ENCODE measurements at places on chromosomes 5 and 9.

- no peak for DNase-seq
Observed at GRCh38 chr5:38613490-38613889, 57.0 kb upstream of the LIFR start.

- no peak for DNase-seq
Observed at GRCh38 chr5:169753795-169754194, 116.7 kb downstream of the DOCK2 start.

DNA sequence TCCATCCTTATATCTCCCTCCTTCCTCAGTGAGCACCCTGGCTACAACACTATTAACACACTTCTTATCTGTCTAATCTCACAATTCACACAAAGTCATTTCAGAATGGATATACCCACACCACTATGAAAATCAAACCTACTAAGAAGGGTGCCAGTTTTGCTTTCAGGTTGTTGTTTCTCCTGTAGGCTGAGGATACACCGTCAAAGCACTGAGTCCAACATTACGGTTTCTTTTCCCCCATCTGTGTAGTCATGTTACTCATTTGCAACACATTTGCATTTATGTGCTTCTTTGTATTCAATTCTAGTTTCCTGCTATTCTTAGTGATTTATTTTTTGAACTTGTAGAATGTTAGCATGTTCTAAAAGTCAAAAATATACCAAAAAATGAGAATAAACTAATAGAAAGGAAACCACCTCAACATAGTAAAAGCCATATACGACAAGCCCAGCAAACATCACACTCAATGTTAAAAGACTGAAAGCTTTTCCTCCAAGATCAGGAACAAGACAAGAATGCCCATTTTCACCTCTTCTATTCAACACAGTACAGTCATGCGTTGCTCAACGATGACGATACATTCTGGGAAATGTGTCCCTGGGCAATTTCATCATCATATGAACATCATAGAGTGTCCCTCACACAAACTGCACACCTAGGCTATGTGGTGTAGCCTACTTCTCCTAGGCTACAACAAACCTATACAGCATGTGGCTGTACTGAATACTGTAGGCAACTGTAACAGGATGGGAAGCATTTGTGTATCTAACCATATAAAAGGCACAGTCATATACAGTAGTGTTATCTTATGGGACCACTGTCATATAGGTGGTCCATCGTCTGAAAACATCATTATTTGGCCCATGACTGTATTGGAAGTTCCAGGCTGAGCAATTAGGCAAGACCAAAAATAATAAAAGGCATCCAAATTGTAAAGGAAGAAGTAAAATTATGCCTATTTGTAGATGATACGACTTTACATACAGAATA is 6.3 kb downstream of the ROR2 start:
- DNase-seq, result no peak

DNA sequence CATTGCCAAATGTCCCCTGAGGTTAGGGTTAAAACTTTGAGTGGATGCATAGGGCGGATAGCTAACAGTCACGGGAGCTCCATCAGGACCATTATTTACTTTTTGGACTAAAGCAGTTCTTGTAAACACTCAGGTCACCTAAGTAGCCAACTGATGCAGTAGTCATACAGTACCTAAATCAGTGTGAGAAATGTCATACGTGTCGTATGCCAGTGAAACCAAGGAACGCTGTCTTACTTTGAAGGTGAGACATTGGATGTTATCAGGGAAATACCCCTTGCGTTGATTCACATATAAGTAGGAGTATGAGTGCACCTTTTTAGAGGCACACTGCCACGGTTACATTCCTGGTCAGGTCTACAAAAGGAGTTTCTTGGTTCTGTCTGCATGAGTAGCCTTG is 101.9 kb downstream of the LNPEP start:
- no peak for DNase-seq

DNA sequence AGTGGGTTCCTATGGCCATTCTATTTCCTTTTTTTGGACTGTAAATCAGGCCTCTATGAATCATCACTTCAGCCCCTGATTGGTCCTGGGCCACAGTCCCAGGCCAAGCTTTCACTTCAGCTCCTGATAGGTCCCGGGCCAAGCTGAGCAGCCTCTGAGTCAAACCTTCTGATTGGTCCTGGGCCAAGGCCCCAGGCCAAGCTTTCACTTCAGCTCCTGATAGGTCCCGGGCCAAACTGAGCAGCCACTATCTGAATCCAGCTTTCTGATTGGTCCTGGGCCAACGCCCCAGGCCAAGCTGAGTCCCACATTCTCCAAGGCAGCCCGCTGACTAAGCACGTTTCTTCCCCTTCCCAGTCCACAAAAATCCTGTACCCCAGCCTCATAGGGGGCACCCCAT is 1972.9 kb upstream of the ACO1 start:
- DNase-seq, result no peak

- DNase-seq, result no peak
Observed at GRCh38 chr9:110129425-110129824, 78.5 kb downstream of the C9orf152 start.

DNA sequence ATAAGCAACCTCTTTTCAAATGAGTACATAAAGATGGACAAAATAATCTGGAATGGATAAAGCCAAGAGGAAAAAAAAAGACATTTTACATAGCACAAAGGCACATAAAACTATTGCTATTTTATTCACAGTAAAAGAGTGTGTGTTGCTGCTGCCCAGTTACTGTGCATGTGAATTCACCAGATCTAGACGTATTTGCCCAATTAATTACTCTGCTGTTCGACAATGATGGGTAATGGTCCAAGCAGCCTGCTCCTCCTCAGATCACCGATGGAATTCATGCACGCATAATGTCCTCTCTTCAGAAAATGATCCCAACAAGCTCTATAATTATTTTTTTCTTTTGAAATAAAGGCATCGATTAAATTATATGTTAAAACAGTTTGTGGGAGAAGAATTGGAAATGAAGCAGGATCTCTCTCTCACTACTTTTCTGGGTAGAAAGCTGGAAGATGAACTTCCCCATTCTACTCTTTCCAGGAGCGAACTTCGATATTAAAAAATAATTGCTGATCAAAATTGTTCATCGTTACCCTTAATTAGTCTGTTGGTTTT is 357.4 kb upstream of the CCNH start:
- no peak for DNase-seq

DNA sequence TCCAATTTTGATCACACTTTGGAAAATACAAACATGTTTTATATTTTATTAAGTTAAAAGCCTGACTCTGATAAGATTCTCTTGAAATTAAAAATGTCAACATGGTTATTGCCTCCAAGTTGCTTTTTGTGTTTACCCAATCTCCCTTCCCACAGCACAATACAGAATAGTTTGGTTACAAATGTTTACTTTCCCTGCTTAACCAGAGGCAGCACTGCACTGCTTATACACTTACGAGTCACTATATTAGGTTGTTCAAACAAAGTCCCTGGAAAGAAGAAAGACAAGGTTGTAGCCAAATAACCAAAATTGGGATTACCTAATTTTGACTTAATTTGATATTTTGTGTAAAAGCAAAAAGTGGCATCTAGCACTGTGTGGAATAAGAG is 25.9 kb downstream of the SRFBP1 start:
- no peak for DNase-seq

DNA sequence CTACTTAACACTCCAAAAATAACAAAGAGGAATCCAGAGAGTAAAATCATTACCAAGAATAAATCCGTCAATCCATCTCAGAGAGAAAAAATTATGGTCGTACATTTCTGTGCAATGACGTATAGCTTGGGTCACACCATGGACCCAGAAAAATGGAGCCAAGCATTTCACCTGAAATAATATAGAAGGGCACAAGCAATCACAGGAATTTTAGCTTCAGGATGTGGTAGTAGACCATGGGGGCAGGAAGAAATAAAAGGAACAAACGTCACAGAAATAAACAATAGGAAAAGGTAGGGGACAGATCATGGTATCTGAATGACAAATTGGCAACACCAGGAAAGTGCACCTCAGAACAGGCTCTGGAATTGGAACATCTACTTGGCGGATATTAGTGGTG is 231.0 kb downstream of the PLK2 start:
- DNase-seq, result no peak

- DNase-seq, result no peak
Observed at GRCh38 chr9:134384811-134385479, 58.7 kb downstream of the RXRA start.

- no peak for DNase-seq
Observed at GRCh38 chr5:74251141-74252035, 389.1 kb downstream of the ENC1 start.

GRCh38 chr5:57176350-57176857 is 2.5 kb downstream of the GPBP1 start:
- no peak for DNase-seq

GRCh38 chr5:166909926-166910325 is 1381.5 kb upstream of the WWC1 start:
- DNase-seq, result no peak

- no peak for DNase-seq
Observed at GRCh38 chr5:111060169-111060568, 11.3 kb upstream of the TSLP start.

GRCh38 chr5:178524093-178524882 is 65.9 kb downstream of the COL23A1 start:
- no peak for DNase-seq

GRCh38 chr5:129454461-129454860 is 5.6 kb upstream of the ADAMTS19 start:
- no peak for DNase-seq

GRCh38 chr5:161372682-161373344 is 173.7 kb downstream of the GABRB2 start:
- no peak for DNase-seq

DNA sequence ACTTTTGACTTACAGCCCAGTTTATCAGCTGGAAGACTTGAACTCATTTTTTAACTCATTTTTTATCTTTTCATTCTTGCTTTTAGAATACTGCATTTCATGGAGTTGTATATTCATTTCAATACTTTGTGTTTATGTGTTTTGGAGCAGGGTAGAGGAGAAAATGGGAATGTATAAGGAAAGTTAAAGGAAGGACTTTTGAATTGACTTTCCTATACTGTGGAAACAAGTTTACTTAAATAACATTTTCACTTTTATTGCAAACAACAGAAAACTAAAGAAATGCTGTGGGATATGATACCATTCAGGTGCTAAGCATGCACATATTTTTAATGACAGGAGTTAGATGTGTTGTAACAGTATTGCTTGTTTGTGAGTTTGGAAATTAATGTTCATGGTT is 11.7 kb downstream of the NIPBL start:
- no peak for DNase-seq

- DNase-seq, result no peak
Observed at GRCh38 chr5:112232667-112233066, 186.4 kb downstream of the EPB41L4A start.

DNA sequence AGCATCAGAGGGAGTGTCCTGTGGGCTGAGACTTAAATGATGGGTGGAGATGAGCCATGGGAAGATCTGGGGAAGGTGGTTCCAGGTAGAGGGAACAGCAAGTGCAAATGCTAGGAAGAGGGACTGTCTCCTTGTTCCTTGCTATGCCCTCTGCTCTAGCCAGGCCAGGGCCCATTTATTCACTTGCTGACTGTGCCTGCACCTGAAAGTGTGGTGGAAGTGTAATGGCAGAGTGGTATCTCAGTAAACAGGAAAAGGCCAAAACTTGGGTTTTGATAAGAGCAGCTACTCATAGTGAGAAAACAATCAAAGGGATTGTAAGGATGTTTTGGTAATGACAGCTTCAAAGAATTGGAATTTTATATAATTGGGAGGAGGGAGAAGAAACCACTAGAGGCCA is 32.4 kb downstream of the TLE4 start:
- no peak for DNase-seq

DNA sequence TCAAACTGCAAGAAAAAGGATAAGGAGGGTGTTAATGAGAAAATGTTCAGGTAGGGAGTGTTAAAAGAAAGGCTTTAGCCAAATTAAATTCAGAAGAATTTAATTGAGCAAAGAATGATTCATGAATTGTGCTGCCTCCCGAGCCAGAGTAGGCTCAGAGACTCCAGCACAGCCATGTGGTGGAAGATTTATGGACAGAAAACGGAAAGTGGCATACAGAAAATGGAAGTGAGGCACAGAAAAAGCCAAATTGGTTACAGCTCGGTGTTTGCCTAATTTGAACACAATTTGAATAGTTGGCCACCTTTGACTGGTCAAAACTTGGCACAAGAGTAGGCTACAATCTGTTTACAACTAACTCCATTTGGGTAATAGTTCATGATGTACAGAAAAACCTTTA is 9.6 kb upstream of the SLC30A5 start:
- DNase-seq, result no peak

DNA sequence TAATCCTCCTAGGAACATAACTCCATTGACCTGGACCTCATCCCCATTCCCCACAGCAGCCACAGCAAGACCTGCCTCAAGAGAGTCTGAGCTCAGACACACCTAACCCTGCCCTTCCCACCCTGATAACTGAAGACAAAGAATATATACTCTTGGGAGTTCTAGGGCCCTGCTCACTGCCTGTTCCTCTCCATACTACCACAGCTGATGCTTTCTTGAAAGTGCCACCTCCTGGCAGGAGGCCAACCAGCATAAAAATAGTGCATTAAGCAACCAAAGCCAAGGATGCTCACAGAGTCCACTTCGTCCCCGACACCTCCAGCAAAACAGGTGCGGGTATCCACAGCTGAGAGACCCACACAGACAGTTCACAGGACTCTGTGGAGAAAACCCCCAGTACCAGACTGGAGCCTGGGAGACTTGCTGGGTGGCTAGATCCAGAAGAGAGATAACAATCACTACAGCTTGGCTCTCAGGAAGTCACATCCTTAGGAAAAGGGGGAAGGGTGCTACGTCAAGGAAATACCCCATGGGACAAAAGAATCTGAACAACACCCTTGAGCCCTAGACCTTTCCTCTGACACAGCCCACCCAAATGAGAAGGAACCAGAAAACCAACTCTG is 23.5 kb downstream of the FAM114A2 start:
- no peak for DNase-seq

GRCh38 chr5:178476531-178476930 is 113.7 kb downstream of the COL23A1 start:
- DNase-seq, result no peak

DNA sequence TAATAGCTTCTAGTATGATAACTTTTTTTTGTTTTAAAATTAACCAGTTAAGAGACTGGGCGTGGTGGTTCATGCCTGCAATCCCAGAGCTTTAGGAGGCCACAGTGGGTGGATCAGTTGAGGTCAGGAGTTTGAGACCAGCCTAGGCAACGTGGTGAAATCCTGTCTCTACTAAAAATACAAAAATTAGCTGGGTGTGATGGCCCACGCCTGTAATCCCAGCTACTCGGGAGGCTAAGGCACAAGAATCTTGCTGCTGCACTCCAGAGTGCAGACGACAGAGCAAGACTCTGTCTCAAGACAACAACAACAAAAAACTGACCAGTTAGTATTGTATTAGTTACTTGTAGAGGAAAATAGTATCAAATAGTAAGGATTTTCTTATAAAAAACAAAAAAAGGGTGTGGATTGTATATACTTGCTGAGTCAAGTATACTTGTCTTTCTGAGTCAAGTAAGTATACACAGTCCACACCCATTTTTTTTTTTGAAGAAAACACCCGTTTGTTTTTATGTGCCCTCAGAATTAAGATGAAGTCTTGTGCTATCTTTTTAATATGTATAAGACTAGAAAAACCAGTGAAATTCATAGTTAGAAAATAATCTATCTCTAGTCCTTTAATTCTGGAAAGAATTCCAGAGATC is 25.3 kb downstream of the UBAP1 start:
- DNase-seq, result no peak

GRCh38 chr5:127885176-127885575 is 182.0 kb downstream of the CCDC192 start:
- no peak for DNase-seq

- peak; percentile 76 for DNase-seq
Observed at GRCh38 chr5:58460002-58460731, at the start of gene PLK2. Gene PLK2, minus strand, starts transcription at chr5:58460086. Its CDS starts 127 bp downstream, at chr5:58459959.

GRCh38 chr9:95513711-95514110 is 3.1 kb downstream of the PTCH1 start:
- DNase-seq, result no peak

Measured in T-helper 22 cell (primary cell).